HCEC 1CT (cell line): ENCODE measurements at places on chromosomes 5 and 9.
A peak's percentile ranks its signal among the peaks of the same experiment; 100 is the strongest.

DNA sequence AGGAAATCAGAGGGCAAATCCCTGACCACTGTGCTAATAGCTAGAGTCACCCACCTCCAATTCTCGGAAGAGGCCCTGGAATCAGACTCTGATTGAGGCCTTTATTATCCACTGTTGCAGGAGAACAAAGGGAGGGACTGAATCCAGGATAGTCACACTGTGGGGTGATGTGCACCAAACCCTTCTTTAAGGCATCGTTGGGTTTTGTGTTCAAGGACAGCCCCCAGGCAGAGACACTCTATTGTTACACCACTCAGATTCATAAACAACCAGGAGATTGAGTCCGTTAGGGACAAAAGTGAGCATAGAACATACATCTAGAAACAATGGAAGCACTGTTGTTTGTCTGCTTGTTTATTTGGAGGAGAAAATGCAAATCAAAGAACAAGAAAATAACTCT, 124.6 kb upstream of the TBCA start:
- no peak for DNase-seq

DNA sequence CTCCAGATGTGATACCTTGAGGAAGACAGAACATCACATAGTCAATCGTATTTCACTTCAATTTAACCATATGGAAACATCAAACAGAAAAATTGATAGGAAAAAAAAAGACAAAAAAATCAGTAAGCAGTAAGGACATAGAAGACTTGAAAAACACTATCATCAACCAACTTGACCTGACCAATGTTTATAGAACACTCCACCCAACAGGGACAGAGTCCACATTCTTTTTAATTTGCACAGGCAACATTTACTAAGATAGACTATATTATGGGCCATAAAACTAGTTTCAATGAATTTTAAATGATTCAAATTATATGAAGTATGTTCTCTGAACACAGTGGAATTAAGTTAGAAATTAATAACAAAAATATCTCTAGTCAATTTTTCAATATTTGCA, 20.8 kb upstream of the MACIR start:
- DNase-seq: no peak

- no peak for DNase-seq
Observed at GRCh38 chr5:137245438-137245837, 253.7 kb downstream of the SPOCK1 start.

DNA sequence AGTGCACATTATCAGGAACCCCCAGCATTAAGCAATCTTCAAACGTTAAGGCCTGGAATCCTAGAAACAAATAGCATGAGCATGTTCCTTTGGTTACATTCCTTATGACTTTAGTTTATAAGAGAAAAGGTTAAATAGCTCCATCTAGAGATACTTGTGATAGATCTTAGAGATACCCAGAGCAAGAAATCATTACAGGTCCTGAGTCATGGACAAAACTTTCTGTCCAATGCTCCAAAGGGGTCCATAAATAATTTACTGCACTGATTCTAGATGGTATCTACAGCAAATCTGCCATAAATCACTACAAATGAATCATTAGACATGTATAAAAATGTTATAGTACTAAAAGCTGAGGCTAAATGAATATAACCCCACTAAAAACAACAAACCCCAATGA, 139.6 kb downstream of the HTR1A start:
- no peak for DNase-seq

DNA sequence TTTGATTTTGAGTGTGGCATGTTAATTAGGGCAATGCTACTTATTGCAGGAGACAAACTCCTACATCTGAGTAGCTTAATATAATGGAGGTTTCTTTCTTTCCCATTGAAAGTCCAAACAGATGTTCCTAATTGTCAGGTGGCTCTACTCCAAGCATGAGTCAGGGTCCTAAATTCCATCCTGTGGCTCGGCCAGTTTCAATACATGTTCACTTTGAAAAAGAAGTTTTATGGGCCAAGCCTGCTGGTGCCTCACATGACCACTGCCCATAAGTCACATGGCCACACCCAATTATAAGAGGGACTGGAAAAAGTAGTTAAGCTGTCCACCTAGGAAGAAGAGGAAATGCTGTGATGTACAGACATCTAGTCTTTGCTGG, 170.4 kb downstream of the ARRDC3 start:
- DNase-seq: peak; percentile 96

DNA sequence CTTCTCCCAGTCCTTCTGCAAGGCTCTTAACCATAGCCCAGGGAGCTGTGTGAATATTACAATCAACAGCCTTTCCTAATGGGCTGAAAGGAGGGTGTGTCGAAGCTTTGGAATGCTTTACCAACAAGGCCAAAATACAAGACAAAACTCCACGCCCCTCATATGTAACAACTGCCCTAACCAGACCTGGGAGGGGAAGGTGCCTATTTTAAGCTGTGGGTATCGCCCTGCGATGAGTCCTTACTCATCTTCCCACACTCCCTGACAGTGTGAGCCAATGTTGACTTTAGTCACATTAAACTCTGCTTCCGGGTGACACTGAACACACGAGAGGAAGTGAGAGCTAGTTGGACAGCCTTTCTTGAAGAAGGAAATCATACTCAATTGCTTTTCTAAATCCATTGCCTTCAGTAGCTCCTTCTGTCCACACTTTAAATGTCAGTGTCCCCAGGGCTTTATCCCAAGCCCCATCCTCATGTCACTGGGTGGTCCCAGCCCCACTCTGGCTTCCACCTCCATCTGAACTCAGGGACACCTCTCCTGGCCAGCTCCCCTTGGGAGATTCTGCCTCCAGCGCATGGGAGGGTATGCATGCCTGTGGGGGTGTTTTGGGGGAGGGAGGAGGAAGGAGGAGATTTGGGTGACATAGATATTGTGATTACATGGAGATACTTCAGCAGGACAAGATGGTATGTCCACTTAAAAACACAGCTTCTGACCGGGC, 6.5 kb upstream of the TBC1D9B start:
- DNase-seq: peak; percentile 4

DNA sequence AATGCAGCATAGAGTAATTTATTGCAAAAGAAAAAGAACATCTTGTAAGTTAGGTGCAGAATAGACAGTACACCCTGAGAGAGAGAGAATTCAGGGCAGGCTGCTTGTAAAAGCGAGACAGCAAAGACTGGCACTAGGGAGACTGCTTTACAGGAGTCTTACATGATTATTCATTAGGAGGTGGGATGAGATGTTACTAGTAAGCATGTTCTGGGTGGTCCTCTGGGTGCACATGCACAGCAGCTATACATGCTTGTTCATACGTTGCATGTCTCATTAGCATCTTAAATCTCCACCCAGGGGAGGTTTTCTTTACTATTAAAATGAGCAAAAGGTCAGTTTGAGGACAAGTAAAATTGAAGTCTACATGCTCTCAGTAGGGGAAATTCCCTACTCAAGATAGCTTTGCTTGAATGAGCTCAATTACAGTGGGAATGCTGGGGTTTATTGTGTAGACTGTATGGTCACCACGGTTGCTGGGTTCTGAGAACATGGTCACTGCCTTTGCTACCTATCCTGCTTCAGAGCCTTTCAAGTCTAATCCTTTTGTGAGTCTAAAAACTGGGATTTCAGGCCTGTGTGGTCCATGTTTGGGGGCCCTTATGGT, 60.6 kb downstream of the RGS7BP start:
- no peak for DNase-seq

- DNase-seq: peak; percentile 94
Observed at GRCh38 chr9:94937214-94937903, 210.9 kb downstream of the AOPEP start.

DNA sequence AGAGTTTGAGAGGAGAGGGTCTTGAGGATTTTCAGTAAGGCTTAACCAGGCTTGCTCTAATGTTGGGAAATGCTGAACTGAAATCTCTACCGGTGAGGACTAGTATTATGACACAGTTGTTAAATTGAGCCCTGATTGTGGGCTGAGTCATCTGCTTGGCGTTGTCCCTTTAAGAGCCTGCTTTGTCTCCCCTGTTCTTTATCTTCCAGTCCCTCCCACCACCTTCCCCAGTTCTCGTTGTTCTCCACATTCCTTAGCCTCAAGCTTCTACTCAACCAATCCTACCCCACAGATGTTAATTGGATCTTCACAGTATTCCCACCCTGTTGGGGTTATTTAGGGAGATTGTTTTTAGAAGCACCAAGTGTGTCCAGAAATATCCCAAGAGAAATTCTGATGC, 57.6 kb downstream of the ANKRD55 start:
- peak; percentile 84 for DNase-seq

DNA sequence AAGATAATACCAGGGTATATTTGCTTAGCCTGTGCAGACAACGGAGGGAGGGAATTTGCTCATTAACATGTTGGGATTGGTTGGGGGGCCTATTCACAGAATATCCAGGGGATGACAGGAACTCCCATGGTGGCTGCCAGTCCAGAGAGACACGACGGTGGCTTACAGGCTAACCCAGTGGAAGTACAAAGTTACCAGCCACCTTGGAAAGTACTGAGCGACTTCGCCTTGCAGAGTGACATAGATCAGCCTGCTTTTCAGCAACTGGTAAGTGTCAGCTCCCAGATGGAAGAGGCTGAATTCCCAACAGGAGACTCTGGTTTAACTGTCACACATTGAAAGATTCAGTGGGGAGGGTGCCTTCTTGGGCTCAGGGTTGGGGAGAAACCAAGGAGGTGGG, 7.9 kb downstream of the ISL1 start:
- DNase-seq: no peak

DNA sequence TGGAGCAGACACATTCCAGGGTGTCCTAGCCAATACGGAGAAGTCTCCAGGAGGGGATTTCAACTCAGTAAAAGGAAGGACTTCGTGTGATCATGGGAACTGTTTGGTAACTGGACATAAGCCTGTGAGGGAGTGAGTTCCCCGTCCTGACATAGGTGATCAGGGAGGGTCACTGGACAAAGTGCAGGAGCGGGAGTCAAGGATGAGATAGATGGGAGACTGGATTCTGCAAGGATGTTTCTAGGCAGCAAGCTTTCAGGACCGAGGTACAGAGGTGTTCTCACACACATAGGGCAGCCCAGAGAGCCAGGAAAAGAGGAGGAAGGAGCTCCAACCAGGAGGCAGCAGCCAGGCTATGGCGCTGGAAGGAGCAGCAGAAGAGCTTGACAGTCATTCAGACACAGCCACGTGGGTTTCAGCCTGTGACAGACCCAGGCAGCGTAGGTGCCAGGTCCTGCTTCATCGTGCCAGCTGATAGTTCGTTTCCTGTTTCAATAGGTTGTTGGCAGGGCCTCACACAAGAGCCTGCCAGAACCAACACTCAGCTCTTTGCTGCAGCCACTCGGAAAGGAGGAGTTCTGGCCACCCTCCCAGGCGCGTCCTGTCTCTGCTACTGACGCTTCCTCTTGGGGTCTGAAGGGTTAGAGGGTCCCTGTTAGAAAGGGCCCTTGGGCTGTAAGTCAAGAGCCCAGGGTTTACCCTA, 84.1 kb downstream of the AMBP start:
- no peak for DNase-seq

- DNase-seq: peak; percentile 67
Observed at GRCh38 chr5:83471405-83472212, at the start of gene VCAN. TSS of gene VCAN (plus strand) at chr5:83471744. CDS start at chr5:83483519, 11,775 bp downstream.

DNA sequence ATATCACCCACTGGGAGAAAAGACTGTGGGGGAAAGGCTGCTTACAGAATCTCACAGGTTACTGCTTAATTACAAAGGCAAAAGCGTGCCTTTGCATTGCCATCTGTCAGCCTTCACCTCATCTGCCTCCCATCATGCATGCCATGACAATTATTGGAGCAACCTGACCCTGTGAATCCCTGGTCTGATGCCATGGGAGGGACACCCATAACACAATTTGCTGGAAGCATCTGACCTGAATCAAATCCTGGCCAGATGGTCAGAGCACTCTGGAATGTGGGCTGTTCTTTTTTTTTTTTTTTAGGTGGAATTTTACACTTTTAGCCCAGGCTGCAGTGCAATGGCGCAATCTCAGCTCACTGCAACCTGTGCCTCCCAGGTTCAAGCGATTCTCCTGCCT, 11.6 kb upstream of the RETREG1 start:
- DNase-seq: no peak

GRCh38 chr5:54538156-54538555, 20.6 kb downstream of the SNX18 start:
- DNase-seq: no peak

- DNase-seq: no peak
Observed at GRCh38 chr5:133744051-133744959, 132.0 kb upstream of the FSTL4 start.

DNA sequence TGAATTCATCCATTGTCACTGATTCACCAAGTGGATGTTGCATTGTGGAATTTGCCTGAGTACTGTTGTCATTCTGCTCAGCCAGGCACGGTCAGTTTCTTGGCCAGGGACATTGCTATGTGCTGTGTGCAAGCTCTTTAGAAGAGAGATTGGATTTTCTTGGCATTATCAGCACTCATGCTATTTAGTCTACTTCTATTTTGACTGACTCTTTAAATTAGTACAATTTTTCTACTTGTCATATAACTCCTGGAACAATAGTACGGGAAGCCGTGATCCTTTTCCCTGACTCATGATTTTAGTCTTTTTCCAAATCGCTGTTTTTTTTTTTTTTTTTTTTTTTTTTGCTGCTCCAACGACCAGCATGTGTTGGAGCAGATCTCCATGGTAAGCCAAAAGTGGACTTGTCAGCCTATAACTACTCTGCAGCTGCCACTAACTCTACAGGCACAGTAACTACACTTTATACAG, 129.7 kb downstream of the CDC42SE2 start:
- DNase-seq: no peak

DNA sequence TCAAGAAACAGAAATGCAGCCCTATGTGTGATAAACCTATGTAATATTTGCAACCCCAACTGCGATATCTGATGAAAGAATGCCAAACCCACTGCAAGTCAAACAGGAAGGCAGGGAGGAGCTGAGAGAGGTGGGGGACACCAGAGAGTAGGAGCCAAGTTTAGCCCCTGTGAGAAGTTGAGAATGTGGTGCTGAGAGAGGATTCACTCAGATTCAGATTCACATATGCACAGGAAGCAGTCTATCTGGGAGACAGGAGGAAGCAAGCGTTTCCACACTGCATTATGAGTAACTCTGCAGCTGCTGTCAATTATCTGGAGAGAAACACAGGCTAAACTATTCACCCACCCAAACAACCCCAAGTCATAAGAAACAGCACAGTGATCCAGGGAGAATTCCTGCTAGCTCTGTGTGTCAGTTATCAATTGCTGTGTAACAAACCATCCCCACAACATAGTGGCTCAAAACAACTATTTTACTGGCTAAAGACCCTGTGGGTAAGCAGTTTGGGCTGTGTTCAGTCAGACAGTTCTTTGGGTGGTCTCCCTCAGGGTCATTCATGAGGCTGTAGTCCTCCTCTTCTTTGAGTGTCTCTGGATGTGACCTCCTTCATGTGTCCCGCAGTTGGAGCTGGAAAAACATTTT, 161.9 kb upstream of the RAI14 start:
- peak; percentile 87 for DNase-seq
